Stimulated activated CD4-positive, alpha-beta T cell treated with anti-CD3 and anti-CD28 coated beads, Interleukin-1b, Interleukin-23, amount 100 ng/mL, for 1 hour (primary cell): ENCODE measurements at places on chromosomes 7 and 10.

GRCh38 chr7:93819699-93820098, 70.9 kb downstream of the TFPI2 start:
- no peak for DNase-seq

GRCh38 chr10:122703483-122704448, 4.1 kb upstream of the C10orf120 start:
- DNase-seq = peak; percentile 18

DNA sequence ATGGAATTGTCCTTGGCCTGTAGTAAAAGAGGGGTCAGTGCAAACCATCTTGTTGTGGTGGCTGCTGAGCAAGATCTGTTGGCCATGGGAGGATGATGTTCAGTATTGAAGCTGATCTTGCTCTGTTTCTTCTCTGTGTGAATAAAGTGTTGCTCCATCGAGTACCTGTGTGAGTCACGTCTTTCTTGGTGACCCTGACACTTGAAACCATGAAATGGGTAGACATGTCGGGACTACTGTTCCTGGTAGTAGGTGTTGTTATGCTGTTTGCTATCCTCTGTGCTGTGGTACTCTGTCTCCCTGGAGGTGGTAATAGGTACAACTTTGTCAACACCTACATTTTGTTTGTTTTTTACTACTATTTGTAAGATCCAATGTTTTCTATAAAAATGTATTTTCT, 330.6 kb downstream of the MDFIC start:
- DNase-seq = no peak

DNA sequence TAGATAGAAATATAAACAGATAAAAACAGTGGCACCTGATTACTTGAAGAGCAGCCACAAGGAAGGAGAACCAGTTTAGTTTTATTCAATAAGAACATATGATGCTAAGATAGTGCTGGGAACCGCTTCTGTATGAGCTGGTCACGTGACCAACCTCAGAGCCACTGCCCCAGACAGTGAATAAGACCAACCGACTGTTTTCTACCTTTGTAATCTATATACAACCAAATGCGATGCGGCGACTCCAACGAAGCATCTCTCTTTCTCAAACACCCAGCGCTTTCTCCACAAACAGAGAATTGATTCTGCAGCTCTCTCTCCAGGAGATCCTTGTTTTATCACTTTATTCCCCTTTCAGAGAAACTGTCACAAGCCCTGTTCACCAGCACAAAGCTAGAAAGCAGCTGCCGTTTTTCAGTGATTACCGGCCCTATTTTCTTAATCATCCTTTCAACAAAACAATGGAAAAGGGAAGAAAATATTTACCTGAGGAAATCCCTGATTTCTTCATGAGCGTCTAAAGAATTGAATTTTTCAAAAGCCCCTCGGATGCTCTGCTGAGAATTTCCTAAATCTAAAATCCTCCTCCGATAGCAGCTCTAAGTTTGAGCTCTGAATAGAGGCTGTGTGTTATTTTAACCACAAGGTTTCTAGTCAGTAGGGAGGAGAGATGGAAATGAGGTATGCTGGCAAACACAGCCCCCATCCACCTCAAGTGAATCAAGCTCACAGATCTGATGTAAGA, 55.7 kb upstream of the JCAD start:
- no peak for DNase-seq

- no peak for DNase-seq
Observed at GRCh38 chr7:1359681-1360485, 99.4 kb downstream of the MICALL2 start.

- no peak for DNase-seq
Observed at GRCh38 chr10:120041807-120042559, 149.5 kb downstream of the SEC23IP start.

DNA sequence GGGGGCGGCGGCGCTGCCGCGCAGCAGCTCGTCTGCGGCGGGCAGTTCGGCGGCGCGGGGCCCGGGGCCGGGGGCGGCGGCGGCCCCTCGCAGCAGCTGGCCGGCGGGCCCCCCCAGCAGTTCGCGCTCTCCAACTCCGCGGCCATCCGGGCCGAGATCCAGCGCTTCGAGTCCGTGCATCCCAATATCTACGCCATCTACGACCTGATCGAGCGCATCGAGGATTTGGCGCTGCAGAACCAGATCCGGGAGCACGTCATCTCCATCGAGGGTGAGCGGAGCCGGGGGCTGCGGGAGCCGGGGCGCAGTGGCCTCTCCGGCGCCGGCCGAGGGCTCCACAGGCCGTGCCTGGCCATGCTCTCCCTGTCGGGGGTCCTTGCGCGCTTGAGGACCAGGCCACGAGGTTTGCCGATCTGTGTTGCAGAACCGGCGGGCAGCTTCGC, 548 bp downstream of the AGAP3 start:
- no peak for DNase-seq

DNA sequence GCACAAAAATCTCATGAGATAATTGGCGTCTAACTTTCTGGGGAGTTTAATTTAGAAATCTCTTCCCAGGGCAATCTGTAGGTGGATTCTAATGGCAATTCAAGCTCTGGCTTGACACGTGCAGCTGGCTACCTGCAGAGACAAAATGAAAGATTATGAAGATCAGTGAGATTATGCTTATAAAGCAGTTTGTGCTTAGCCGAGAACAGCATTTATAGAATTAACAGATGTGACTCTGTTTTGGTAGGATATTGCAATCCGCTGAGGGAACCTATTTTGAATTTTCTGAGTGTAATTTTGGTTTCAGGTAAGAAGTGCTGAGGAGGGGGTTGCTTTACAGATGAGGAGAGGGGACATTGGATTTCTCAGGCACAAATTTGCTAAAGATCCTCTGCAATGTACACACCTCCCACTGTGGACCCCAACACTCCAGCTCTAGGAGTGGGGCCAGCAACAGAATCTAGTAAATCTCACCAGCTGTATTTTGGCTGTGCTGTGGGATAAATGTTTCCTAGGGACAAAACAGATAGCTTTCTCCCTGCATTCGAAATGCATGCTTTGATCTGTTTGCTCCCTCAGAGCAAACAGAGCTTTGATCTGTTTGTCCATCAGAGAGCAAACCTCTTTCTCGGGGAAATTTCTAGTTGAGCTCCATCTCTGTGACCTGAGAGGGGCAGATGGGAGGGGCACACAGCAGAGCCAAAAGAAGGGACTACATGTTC, 7.4 kb downstream of the GJD4 start:
- DNase-seq = no peak

GRCh38 chr10:113576852-113577251, 24.0 kb downstream of the HABP2 start:
- no peak for DNase-seq
